ENCODE measurements at places on chromosomes 11 and 22.

- DNase-seq, result no peak
Measured at GRCh38 chr22:50146439-50147238, 23.9 kb upstream of the PANX2 start.

DNA sequence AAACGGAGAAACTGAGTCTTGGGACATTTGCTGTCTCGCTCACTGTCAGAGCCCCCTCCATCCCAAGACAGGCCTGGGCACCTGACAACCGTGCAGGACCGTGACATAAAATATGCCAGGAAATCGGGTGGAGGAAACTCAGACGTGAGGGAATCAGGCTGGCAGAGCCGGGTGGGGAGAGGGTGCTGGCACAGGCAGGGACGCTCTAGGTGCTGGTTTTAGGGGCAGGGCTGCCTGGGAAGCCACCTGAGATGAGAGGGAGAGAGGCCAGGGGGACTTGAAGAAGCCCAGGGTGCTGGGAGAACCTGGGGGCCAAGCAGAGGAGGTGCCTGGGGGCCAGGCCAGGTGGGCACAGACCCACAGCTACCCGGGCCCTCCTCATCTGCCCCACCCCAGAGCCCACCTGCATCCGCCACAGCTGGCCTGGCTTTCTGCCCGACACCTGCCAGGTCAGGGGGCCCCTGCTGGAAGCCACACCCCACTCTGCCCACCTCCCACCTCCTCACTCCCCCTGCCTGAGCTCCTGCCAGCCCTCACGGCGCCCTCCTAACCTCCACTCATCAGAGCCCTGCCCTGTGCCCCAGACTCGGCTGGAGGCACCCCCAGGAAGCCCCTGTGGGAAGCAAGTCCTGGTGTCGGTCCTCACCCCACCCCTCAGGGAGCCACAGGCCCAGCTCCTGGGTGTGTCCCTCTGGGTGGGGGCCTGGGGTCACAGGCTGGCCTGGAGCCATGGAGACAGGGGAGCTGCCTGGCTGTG is 27.3 kb upstream of the MUC5AC start:
- no peak for DNase-seq

GRCh38 chr11:118312328-118312727 is 7.8 kb downstream of the CD3E start:
- DNase-seq, result no peak

GRCh38 chr11:1623716-1624115 is 1.8 kb upstream of the KRTAP5-4 start:
- no peak for DNase-seq

GRCh38 chr11:103936059-103936458 is 100.4 kb upstream of the DDI1 start:
- no peak for DNase-seq

DNA sequence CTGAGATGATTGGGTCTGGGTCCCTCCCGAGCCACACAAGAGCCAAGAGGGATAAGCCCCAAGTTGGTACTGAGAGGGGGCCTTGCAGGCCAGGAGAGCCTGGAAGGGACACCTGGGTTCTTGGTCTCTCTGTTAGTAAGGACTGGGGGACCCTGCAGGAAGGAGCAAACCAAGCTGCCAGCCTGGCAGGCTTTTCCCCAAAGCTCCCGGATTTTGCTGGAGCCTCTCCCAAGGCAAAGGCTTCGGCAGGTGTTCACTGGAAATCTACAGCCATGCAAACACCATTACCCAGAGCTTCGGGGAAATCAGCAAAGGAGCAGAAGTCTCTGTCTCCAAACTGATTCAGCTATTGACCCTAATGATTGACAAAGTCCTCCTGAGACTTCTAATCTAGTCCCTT is 527.9 kb downstream of the BUD13 start:
- no peak for DNase-seq

- DNase-seq, result no peak
Measured at GRCh38 chr11:75548595-75549272, 13.3 kb upstream of the SERPINH1 start.

- peak; percentile 47 for DNase-seq
Measured at GRCh38 chr11:128501008-128501407, 86.3 kb downstream of the ETS1 start.

- DNase-seq, result no peak
Measured at GRCh38 chr11:47377571-47378009, 757 bp downstream of the SPI1 start.

DNA sequence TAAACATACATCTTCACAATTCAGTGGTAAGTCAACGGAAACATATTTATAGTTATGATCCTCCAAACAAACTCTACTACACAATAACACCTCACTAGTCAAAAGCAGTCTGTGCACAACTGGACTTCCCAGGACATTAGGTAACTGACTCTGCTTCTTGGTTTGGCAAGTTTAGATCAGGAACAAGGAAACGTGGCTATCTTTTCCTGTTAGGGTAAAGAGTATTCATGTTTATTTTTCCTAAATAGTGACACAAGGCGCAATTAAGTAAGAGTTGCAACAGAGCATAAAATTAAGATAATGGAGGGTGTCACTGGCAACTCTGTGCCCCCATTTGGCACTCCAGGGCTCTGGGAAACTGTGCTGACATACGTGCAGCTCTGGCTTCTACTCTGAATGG is 70.2 kb upstream of the TP53AIP1 start:
- no peak for DNase-seq

DNA sequence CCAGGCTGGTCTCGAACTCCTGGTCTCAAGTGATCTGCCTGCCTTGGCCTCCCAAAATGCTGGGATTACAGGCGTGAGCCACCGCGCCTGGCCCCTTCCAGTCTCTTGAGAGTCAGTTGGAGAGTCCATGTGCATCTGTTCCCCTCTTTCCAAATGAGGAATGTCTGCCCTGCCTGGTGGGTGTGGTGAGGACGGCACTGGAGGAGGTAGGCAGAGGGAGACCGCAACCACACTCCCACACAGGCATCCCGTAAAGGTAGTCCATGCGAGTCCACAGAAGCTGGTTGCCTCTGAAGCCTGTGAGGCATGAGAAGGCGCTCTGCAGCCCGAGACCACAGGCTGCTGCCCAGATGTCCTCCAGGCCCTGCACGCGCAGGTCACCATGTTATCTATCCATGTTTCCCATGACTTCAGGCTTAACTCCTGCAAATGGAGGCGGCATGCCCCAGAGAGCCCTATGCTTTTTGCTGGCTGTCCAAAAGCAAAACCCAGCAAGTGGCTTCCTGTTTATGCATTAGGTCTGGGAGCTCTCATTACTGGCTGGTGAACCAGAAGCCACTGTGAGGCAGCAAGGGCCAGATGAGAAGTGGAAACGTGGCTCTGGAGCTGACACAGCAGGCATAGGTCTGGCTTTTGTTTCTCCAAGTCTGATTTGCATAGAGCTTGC is 43.4 kb downstream of the GRIK4 start:
- no peak for DNase-seq

DNA sequence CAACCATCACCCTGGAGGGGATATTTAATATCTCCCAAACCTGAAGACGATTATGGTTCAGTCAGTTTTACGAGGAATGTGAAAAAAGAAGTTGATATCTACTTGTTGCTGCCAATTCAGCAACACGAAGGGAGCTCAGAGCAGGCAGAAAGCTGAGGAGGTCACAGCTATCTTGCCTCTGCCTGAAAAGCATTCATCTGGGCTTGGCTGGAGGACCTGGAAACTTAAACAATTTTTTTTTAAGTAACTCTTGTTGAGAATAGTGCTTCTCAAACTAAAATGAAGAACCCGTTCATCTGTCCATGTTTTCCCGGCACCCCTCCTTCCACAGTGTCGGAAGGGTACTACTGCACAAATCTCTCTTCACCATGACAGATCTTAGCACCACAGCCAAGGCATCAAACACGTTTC is 98.9 kb downstream of the MICAL3 start:
- no peak for DNase-seq

- DNase-seq, result no peak
Measured at GRCh38 chr11:1260023-1260501, 37.2 kb downstream of the MUC5B start.

- no peak for DNase-seq
Measured at GRCh38 chr11:111062420-111062819, 183.1 kb upstream of the POU2AF2 start.

GRCh38 chr11:95605271-95605940 is 184.2 kb downstream of the FAM76B start:
- no peak for DNase-seq

Measured in natural killer cell (primary cell).